ENCODE measurements at places on chromosomes 7 and 10.

DNA sequence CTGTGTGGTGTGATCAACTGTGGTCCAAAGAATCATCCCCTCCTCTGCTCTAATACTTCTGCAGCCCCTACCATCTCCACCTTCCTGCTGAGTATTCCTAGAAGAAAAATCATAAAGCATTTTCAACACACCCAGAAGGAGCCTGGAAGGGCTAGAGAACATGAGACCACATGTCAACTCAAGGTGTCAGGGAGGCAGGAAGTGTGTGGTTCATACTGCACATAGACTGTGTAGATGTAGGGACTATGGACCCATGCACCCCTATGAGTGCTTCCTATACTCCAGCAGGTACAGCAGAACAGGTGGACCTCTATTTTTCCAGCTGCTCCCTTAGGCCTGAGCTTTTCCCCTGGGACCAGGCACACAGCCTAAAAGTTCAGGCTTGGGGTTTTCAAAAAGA, 2.6 kb upstream of the ZNF746 start:
- DNase-seq = no peak

GRCh38 chr10:116728526-116729096, 13.8 kb downstream of the HSPA12A start:
- DNase-seq = no peak

GRCh38 chr7:148708026-148708885, 9.6 kb downstream of the CUL1 start:
- no peak for DNase-seq

GRCh38 chr10:122475591-122476332, 14.4 kb downstream of the HTRA1 start:
- DNase-seq = no peak

DNA sequence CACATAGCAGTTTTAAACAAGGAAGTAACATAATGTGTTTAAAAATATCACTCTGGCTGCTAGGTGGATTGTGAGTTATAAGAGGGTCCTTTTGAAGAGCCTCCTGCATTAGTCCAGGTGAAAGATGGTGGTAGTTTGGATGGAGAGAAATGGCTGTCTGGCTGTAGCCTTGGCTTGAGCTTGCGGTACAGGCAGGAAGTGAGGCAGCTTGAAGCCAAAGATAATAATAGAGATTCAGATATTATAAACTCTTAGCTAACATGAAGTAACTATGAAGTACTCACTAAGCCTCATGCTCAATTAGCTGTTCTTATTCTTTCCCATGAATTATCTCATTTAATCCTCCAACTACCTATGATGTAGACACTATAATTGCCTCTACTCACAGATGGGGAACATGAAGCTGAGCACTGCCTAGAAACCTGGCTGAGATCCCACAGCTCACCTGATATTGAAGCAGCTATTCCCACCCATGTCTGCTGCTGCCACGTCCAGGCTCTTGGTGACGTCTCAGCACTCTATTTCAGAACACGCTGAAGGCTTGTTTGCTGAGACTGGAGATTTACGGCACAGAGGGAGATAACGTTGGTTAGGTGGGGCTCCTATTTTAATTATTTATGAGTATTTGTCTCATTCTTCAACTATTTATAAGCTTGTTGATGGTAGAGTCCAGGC, 10.4 kb downstream of the C10orf120 start:
- no peak for DNase-seq

- peak; percentile 43 for DNase-seq
Measured at GRCh38 chr7:44977304-44977958, 1.4 kb downstream of the MYO1G start.

DNA sequence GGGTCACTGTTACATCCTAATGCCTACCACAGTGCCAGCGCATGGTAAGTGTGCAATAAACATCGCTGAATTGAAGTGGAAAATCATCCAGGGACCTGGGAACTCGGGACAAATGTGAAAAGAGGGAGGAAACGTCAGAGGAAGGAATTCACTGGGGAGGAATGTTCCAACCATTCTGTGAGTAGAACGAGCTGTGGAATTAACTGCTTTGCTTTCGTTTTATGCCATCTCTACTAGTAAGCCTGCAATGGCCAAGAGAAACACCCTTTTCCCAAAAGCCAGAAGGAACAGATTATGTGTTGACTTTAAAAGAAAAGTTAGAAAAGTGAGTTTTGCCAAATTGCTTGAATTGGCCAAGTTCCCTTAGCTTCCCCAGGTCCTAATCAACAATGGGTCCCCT, 1044.9 kb downstream of the TYW1 start:
- no peak for DNase-seq

- no peak for DNase-seq
Measured at GRCh38 chr10:90842725-90843124, 15.1 kb downstream of the HTR7 start.

GRCh38 chr10:11756766-11757315, 14.7 kb downstream of the ECHDC3 start:
- no peak for DNase-seq

- no peak for DNase-seq
Measured at GRCh38 chr7:37771342-37771741, 77.1 kb upstream of the NME8 start.

GRCh38 chr10:33334153-33334804, at the start of gene NRP1:
TSS of gene NRP1 (minus strand) at chr10:33334667. CDS start at chr10:33334382, 285 bp downstream.
- no peak for DNase-seq

DNA sequence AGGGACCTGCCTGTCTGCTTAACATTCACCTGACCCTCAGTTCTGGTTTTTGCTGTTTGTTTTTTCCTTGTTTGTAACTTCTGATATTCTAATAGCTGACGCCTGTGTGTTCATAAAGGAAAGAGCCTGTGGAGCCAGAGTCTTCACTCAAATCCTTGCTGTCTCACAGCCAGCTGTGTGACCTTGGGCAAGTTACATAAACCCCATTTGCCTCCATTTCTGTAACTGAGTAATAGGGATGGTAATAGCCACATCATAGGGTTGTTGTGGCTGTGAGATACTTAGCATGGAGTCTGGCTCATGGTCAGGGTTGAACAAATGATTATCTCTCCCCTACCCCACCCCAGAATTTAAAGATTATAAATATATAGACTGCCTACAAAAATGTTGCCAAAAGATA, 27.0 kb downstream of the WBP1L start:
- DNase-seq = no peak

DNA sequence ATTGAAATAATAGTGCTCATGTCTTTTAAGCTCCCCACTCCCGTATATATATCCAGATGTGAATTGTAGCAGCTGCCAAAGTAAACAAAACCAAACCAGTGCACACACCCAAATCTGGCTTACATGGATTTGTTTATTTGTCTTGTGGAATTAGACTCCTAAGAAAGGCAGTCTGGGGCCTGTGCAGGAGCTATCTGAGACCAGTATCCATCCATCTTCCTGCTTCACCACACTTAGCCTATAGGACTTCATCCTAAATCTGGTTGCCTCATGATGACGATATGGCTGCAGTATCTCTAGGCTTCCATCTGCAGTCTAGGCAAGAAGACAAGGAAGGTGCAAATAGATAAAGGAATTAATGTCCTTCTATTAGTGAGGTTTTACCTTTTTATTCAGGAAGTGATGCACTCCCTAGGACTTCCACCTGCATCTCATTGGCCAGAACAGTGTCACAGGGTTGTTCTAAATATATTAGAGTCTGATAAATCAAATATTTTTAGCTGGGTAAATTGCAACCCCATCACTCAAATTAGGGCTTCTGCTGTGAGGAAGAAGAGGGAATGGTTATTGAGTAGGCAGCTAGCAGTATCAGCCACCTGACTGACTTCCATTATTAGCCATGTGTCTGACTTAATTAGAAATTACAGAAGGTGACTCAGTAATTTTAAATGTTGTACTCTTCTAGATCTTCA, 6.0 kb downstream of the WIPF3 start:
- DNase-seq = no peak

DNA sequence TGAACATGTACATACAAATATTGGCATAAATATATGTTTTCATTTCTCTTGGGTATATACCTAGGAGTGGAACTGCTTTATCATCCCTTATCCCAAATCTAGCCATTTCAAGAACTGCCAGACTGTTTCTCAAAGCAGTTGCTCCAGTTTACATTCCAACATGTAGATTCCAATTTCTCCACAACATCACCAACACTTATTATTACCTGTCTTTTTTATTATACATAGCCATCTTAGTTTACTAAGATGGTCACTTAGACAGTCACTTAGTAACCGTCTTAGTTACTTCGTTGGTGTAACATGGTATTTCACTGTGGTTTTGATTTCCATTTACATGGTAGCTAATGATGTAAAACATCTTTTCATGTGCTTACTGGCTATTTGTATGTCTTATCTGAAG, 82.7 kb downstream of the ZFAND4 start:
- no peak for DNase-seq

DNA sequence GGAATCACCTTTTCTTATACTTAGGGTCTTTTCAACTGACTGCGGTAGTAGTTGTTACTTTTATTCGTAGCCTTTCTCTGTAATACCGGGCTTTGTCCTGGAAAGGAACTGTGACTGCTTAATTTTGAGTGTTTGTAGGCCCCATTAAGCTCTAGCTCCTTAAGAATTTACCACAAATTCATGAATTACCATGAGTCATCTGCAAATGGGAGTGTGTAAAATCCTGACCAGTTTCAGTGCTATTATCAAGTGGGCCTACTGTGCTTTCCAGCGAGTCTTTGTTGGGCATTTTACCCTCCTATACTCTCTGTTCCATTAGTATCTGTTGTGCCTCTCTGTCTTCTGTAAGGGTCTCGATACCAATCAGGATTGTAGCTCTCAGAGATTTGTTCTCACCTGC, 49.7 kb downstream of the ZMYND11 start:
- DNase-seq = no peak

GRCh38 chr7:127832592-127832991, 180.6 kb downstream of the SND1 start:
- no peak for DNase-seq

DNA sequence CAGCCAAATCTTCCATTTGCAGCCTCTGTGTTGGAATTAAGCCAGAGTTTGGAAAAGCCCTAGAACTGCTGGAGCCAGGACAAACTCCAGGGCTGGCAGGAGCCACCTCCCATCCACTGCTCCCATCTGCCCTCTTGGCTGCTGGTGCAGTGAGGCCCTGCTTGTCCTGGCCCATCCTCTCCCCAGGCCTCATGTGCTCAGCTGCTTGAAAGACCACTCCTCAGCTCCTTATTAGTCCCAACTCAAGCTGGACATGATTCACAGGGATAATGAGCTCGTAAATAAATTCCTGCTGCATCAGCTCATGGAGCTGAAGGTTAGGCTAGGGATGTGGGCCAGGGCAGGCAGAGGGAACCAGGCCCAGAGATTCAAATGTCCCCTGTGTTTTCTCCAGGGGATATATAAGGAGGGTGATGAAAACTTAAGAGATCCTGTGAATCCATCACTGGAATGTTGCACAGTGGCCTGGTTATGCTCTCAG, 282.8 kb downstream of the RPS24 start:
- DNase-seq = no peak

GRCh38 chr10:11517150-11517549, 94.3 kb downstream of the USP6NL start:
- DNase-seq = no peak

DNA sequence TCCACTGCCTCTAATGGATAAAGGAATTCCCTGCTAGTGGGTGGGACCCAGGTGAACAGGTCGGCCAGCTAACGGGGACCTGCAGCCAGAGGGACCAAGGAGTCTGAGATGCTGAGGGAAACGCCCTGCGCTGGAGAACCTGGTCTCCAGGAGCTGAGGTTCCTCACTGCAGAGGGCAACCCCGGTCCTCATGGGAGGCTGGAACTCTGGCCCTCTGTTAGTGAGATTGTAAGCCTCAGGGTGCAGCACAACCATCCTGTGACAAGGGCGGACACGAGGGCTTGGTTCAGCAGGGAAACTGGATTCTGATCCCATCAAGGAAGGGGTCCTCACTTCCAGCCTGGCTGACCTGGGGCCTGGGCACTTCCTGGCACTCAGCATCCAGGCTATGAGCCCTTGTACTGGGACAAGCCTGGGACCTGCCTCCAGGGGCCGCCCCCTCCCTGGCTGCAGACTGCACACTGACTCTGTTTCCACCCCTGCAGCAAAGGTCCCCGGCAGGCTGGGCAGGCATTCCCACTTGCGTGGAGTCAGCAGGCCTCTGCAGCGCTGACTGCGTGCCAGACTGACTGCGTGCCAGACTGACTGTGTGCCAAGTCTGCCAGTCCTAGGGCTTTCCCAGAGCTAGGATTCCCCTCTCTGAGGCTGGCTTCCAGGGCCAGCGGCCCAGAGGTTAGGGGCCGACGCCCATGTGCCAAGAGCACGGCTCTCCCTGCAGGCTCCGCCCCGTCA, 143.2 kb downstream of the MAPK8 start:
- no peak for DNase-seq

- no peak for DNase-seq
Measured at GRCh38 chr10:66834802-66835201, 91.0 kb upstream of the LRRTM3 start.

- DNase-seq = no peak
Measured at GRCh38 chr10:11909618-11910017, 86.5 kb downstream of the PROSER2 start.

- DNase-seq = no peak
Measured at GRCh38 chr7:115410972-115411686, 489.2 kb downstream of the MDFIC start.

DNA sequence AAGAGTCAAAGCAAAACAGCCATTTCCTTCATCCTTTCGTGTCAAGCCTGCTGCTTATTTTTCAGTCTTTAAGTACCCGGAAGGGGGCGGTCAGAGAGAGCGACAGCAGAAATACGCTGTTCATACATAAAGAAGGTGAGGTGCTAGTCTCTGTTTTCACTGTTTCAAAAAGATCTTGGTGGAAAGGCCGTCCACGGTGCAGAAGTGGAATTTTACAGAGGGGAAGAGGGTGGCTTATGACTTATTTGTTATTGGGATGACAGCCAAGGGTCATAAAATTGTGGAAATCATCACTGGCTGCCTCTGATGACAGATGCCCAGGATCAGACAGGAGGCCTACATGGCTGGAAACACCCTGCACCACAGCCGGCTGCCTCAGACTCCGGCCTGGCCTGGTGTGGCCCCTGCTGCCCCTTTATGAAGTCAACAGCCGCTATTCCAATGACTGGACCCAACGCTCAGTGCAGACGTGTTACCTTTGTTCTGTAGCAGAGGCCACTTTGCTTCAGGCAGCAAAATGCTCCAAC, 57.0 kb downstream of the HIPK2 start:
- DNase-seq = no peak

GRCh38 chr7:30562498-30562897, 32.2 kb upstream of the GARS1 start:
- DNase-seq = no peak

DNA sequence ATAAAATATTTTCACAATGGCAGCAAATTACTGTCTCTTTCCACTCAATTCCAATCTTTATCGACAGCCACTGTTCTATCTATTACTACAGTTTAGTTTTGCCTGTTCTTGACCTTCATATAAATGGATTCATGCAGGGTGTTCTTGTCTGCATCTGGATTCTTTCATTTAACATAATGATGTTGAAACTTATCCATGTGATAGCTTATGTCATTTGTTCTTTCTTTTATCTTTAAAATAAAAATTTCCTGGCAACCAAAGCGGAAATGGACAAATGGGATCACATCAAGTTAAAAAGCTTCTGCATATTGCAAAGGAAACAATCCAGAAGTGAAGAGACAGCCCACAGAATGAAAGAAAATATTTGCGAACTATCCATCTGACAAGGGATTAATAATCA, 20.5 kb upstream of the DMTF1 start:
- no peak for DNase-seq

- no peak for DNase-seq
Measured at GRCh38 chr10:110286841-110287240, 17.9 kb downstream of the SMNDC1 start.

GRCh38 chr7:25117226-25118047, 7.6 kb downstream of the CYCS start:
- no peak for DNase-seq

GRCh38 chr7:101870361-101871062, 53.1 kb downstream of the CUX1 start:
- DNase-seq = no peak

GRCh38 chr7:105224884-105225651, 163.7 kb downstream of the SRPK2 start:
- DNase-seq = no peak

Data from T-helper 17 cell (primary cell).